ENCODE measurements at places on chromosomes 5 and 9. TPM values are rescaled to one million over a fixed set of nuclear protein-coding genes. Genes with fewer than 3 reads are reported as not detected.

LCN15 gene
- total RNA-seq = not detected

ZFP37 gene
- 2.0 TPM for total RNA-seq

ZNF474 gene
- total RNA-seq = not detected

OXCT1 gene
- 26.3 TPM for total RNA-seq

TXNDC8 gene
- not detected for total RNA-seq

PTGR1 gene
- total RNA-seq = 24.8 TPM

C5orf52 gene
- total RNA-seq = not detected

ACOT12 gene
- total RNA-seq = not detected

OBP2B gene
- total RNA-seq = not detected

IGIP gene
- total RNA-seq = 1.4 TPM

PCSK5 gene
- 0.53 TPM for total RNA-seq

BTNL9 gene
- 1.6 TPM for total RNA-seq

CTSV gene
- total RNA-seq = 0.83 TPM

PCDHGB3 gene
- total RNA-seq = 0.83 TPM

SEMA6A gene
- total RNA-seq = 2.3 TPM

PLPP7 gene
- 8.4 TPM for total RNA-seq

PCDHGA1 gene
- total RNA-seq = 2.5 TPM

RNF208 gene
- 1.5 TPM for total RNA-seq

CYLC2 gene
- not detected for total RNA-seq

Data from A375 (cell line).